ENCODE measurements at places on chromosomes 6 and 20.

- DNase-seq: peak; percentile 38
These were observed 816 bp upstream of the MAN1A1 start for GRCh38 chr6:119350202-119350951.

DNA sequence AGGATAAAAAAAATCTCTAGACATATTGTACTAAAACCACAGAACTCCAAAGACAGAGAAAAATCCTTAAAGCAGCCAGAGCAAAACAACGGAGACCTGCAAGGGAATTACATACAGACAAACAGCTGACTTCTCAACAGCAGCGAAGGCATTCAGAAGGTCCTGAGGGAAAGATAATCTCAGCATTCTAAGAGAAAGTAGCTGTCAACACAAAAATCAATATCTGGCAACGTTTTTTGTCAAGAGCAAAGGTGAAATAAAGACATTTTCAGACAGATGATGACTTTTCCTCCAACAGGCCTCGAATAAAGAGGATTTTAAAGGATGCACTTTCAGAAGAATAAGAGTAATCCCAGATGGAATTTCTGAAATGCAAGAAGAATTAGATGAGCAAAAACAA lies 6.1 kb upstream of the SCGN start:
- no peak for DNase-seq

DNA sequence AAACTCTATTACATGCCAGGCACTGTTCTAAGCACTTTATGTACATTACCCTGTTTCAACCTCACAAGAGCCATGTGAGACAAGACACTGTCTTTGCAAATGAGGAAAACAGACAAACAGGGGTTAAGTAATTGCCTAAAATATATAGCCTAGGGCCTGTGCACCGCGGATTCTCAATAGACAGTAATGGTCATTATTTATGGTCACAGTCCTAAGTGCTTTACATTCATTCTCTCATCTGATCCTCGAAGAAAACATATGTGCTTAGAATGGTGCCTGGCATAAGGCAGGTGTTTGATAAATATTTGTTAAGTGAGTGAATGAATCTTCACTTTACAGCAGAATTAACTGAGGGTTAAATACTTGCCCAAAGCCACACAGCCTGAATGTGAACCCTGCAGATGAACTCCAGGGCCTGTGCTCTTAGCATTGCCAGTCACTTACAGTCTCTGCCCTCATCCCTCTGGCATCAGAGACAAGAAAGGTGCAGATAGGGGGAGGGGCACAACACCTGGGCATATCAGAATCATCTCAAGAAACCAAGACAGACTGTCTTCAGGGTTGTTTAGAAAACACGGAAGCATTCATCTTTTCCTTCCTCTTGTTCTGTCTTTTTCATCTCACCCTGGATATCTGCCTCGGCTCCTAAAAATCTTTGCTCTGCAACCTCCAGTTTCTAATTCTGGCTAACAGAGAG lies 92.8 kb upstream of the SASH1 start:
- no peak for DNase-seq

- peak; percentile 61 for DNase-seq
These were observed 62.7 kb downstream of the LRRC1 start for GRCh38 chr6:53857318-53858094.

DNA sequence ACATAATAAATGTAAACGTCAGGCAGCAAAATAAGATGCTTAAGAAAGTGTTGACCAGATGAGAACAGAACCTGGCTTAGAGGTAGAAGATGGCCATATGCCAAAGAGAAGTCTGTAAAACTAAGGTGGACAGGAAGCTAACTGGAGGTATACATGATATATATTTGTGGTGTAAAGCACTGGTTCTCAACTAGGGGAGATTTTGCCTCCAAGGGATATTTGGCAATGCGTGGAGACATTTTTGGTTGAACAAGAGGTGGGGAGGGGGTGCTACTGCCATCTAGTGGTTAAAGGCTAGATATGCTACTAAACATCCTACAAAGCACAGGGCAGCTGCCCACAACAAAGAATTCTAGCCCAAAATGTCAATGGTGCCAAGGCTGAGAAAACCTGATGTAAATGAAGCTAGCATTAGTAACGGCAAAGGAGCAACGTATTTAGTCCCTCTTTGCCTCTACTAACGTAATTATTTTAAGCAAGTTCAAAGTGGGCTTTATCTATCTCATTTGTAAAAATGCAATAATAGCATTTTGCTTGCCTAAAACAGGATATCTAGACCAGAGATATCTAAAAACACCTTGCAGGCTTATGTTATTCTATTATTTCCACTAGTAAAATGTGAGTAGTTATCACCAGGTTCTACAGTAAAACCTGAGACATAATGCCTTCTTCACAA lies 182.6 kb downstream of the RNGTT start:
- peak; percentile 56 for DNase-seq

DNA sequence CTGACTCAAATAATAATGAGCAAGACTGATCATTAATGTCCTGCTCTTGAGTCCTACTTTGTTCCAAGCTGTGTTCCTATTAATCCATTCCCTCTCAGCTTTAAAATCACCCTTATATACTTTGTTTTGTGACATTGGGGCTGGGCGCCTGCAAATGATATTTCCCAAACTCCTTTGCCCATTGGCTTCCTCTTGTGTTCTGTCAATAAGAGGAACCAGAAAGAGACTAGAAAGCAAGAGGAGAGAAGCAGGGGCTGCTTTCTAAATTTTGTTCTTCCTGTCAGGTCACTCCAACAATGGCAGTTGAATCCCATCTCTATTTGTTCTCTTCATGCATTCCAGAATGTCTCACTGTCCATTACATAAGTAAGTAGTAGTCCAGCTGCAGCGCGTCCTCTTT lies 21.6 kb upstream of the TRIM27 start:
- no peak for DNase-seq

GRCh38 chr6:55445648-55446204 lies 118.5 kb downstream of the GFRAL start:
- peak; percentile 7 for DNase-seq

DNA sequence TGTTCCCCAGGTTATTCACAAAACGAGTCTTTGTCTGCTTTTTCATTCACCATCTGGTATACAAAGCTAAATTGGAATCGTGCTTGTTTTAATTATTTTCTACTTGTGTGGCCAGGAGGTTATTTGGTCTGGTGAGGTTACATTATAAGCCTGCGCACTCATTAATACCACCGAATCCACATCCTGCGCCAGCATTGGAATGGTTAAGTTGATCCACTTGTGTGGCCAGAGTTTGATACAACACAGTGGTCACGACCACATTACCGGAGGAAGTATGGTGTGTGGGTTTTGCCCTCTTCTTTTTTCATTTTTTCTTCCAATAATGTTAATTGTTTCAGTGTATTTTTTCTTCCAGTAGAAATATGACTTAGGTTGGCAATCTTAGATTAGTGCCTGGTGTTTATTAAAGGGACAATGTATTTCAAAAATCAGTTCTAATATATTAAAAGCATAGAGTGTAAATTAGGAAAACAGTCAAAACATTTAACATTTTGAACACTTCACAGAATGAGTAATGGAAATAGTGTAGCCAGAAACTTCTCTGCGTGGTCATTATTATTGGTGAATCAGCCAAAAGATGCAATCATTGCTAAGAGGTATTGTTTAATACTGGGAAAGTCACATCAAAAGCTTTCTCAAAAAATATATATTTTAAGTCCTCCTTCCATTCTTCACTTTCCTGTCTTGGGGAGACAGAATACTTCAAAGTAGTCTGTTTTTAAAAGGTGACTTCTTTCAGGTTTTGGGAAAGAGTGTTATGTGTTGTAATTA lies 84.5 kb downstream of the JARID2 start:
- peak; percentile 63 for DNase-seq

- DNase-seq: no peak
These were observed 87.7 kb downstream of the SGK1 start for GRCh38 chr6:134230087-134230700.

GRCh38 chr20:13262671-13263360 lies 41.7 kb downstream of the ISM1 start:
- no peak for DNase-seq

DNA sequence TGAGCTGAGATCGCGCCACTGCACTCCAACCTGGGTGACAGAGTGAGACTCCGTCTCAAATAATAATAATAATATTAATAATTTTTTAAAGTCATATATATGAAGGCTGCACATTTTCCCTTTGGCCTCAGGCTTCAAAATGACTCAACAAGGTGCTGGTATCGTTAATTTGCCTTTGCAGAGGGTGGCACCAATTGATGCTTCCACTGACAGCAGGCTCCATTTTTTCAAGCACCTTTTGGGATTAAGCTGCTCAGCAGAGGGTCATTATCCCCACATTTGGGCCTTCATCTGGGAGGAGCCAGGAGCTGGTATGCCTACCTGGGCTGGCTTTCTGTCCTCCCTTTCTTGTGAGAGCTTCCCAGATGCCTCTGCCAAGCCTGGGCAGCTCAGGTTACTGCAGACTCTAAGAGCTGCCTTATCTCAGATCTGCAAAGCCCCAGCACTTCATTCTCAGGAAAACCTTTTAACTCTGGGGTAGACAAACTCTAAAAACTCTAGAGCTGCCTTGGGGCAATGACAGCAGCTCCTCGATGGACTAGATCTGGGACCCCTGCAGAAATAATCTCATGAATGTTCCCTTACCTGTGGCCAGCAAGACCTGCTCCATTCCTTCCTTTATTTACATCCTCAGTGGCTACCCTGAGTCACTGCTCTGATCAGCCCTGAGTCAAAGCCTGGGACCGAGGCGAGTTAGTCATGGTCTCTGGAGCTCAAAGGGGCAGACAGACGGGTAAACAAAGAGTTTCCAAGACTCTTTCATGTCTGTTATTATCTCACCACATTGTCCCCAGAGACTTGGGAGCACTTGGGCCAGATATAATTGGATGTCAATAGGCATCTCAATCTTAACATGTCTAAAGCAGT lies 80.0 kb upstream of the EYA2 start:
- DNase-seq: peak; percentile 83

GRCh38 chr6:118772886-118773285 lies 121.1 kb upstream of the ASF1A start:
- DNase-seq: no peak

- DNase-seq: no peak
These were observed 1.5 kb upstream of the STX16 start for GRCh38 chr20:58649288-58650180.

DNA sequence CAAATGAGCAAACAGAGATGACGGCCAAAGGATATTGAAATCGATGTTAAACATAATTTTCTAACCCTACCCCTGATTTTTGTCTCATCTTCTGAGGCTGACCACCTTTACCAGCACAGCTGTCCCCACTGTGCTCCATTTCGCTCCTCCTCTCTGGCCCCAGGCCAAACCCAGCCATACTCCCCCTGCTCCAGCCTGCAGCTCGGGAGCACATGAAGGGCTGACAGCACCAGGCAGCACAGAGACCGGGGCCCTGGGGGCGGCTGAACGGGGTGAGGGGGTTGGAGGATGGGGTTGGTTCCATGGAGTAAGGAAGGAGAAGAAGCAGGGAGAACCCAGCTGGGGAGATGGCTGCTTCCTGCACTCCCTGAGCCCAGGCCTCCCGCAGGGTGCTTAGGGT lies 3.2 kb upstream of the NCR2 start:
- DNase-seq: no peak

DNA sequence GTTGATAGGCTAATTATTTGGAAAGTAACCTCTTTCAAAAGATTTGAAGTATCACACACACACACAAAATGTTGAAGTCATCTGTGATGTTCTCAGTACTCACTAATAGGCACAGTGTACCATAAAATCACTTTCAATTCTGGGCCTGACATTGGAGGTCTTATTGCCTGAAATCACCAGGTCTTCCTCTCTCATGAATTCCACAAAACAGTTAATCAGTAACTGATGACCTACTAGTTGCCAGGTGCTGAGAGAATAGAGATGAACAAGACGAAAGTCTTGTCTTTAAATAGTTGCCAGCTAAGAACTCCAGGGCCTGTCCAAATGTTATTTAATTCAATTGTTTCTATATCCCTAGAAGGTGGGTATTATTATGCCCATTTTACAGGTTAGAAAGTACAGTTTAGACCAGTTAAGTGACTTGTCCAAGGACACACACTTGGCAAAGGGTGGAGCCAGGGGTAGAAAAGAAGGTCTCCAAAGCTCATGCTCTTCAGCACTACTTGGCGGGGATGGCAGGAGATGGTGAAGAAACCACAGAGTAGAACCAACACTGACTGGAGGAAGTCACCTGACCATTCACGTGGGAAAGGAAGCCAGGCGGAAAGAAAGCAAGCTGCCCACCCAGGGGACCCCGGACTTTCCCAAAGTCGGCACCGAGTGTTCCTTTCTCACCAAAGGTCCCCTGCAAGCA lies 116.4 kb downstream of the KIF6 start:
- no peak for DNase-seq

GRCh38 chr20:60101891-60102281 lies 143.7 kb downstream of the CDH26 start:
- DNase-seq: no peak

DNA sequence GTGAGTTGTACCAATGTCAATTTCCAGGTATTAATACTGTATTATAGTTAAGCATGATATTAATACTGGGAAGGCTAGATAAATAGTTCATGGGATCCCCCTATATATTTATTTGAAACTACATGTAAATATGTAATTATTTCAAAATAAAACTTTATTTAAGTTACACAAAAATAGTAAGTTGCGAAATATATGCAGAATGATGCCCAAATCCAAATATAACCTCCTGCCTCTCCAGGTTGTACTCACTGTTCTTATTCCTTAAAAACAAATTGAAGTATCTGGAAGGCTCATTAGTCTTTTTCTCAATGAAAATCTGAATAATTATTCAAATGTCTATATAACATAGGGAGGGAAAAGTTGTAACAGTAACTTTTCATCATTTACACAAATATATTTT lies 161.9 kb upstream of the DEFB112 start:
- DNase-seq: no peak

GRCh38 chr6:130148181-130148580 lies 74.6 kb downstream of the SAMD3 start:
- DNase-seq: no peak

GRCh38 chr6:22800451-22800850 lies 231.1 kb downstream of the HDGFL1 start:
- no peak for DNase-seq

- DNase-seq: no peak
These were observed 396.5 kb downstream of the HDGFL1 start for GRCh38 chr6:22965889-22966288.

DNA sequence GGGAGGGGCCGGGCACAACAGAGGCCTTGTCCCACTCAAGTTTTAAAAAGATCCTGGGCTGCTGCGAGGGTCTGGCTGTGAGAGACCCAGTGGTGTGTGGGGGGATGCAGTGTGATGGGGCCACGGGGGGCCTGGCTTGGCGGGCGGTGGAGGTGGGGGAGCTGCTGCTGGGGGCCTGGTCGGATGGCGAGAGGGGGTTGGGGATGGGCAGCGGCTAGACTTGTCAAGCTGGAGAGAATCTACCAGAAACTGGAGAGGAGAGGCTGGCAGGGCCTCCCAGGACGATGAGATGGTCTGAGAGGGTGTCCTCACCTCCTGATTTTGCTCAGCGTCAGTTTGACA lies 5.1 kb downstream of the RPS21 start:
- no peak for DNase-seq

- DNase-seq: no peak
These were observed 49.9 kb upstream of the OCSTAMP start for GRCh38 chr20:46600286-46600752.

GRCh38 chr6:155276638-155277037 lies 12.8 kb downstream of the CLDN20 start:
- DNase-seq: no peak

Data from mammary epithelial cell (primary cell).